AML-193 (cell line): ENCODE measurements at places on chromosomes 2 and 18.

GRCh38 chr2:188582211-188582610 lies 290.5 kb downstream of the GULP1 start:
- DNase-seq: no peak

DNA sequence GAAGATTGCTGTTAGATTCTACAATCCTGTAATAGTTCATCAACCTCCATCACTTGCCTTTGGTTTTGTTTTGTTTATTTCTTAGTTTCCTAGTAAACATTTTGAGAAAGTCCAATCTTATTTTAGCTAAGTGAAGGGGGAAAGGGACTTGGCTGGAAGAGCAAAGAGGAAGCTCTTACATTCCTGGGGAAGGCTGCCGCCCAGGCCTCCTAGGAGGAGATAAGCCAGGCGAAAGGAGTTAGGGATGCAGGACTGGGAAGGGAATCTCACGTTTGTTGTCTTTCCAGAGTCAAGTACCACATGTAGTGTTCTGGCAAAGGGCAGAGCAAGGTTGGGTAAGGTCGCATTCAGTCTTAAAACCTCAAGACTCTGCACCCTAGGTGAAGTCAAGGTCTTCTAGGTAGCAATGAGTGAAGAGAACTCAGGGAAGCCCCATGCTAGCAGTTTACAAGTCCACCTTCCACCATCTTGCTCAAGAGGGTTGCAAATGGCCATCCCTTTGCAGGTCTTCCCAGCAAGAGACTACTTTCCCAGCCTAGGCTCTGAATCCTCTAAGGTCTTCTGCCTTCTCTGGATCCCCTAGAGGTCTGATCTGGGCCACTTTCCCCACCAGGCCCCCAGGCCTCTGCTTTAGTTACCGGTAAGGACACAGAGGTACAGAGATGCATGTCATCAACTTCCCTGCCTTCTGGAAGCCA lies 320.7 kb downstream of the CYP26B1 start:
- no peak for DNase-seq

DNA sequence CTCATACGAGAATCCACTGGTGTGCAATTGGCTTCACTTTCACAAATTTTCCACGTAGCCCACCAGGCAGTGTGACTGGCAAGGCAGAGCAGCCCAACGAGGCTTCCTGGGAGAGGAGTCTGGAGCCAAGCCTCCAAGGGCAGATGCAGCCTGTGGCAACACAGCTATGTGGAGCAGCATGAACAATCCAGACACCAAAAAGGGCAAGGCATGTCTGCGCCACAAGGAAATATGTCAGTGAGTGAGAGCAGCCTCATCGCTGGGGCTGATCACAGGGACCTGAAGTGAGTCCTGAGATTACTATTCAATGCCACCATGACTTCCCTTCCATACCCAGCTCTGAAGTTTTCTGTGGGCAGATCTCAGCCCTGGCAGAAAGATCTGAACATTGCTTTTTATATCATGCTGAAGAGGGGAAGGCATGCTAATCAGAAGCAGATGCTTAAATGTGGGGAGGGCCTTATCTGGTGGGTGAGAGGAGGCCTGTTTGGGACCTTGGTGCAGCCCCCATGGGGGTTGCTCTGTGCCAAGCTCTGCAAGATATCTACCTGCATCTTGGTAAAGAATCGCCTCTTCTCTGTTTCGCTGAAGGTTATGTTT lies 40.0 kb upstream of the PUM2 start:
- DNase-seq: no peak

GRCh38 chr2:166773308-166773949 lies 114.9 kb upstream of the XIRP2 start:
- no peak for DNase-seq

DNA sequence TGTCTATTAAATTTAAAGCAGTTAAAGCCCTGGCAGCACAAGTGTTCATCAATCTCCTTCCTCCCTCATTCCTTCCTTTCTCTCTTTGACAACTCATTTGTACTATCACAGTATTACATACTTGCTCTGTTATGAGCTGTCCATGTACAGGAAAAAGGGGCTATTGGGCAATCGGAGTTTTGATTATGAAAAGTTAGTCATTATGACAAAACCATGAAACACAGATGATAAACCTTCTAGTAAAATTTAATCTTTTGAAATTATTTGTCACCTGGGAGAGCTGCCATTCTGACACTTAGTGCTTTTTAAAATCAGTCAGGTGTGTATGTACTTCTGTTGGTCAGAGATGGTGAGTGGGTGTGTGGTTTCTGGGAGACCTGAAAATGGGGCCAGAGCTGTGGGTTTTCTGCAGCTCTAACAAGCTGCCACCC lies 39.4 kb downstream of the MAP4K4 start:
- peak; percentile 78 for DNase-seq

GRCh38 chr2:215636816-215637215 lies 200.9 kb upstream of the FN1 start:
- DNase-seq: no peak

DNA sequence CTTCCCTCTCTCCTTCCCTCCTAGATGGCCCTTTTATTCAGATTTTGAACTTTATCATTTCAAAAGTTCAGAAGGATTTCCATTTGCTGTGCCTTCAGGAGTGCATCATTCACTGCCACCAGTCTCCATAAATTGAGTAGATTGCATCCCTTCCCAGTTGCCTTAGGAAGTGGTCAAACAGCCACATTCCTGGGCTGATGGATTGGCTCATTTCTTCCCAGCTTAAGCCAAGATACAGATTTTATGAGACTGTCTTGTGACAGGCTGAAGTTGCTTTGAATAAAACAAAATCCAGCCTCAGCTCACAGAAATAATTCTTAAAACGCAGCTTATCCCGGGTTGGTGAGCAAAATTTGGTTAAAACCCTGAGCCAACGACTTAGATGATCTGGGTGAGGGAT lies 9.8 kb downstream of the NRP2 start:
- DNase-seq: no peak

- DNase-seq: no peak
These were observed 387.3 kb downstream of the PLCL1 start for GRCh38 chr2:198191651-198192050.

DNA sequence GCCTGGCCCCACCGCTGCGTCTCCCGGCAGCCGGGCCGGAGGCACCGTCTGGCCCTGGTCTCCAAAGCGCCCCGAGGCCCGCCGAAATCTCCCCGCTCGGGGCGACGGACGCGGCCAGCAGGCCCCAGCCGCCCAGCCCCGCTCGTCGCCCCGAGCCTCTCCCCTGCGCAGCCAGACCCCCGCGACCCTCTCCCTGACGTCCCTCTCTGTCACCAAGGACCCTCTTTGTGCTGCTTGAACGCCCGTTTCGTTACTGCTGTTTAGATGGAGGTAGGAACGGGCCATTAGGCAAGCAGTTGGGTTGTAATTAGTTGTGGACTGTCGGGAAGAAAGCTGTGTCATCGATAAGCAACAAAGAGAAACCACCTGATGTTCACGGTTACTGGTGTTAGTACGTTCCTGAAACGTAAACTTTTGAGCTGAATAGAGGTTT lies 686 bp downstream of the UBXN4 start:
- DNase-seq: peak; percentile 33

GRCh38 chr18:68484241-68484640 lies 230.7 kb downstream of the TMX3 start:
- no peak for DNase-seq
